Metanephros (tissue), 2 donors: ENCODE measurements at places on chromosomes 7 and 10. TPM values are rescaled to one million over a fixed set of nuclear protein-coding genes. Genes with fewer than 3 reads are reported as not detected.

C10orf105 gene
- 0.06 TPM for total RNA-seq

TLX1 gene
- not detected for total RNA-seq

PTPRE gene
- total RNA-seq: 17.3 TPM

SHTN1 gene
- 5.3 TPM for total RNA-seq

SUPV3L1 gene
- total RNA-seq: 27.9 TPM

NAT16 gene
- total RNA-seq: not detected

SEMA3A gene
- 17.3 TPM for total RNA-seq

SLC29A3 gene
- total RNA-seq: 4.6 TPM

FAM180A gene
- total RNA-seq: not detected

FZD1 gene
- total RNA-seq: 78.3 TPM

COPG2 gene
- total RNA-seq: 40.9 TPM

CCDC3 gene
- 9.2 TPM for total RNA-seq

CLDN4 gene
- 132 TPM for total RNA-seq

STARD3NL gene
- 46.3 TPM for total RNA-seq

AKR1B15 gene
- not detected for total RNA-seq

FBXL13 gene
- total RNA-seq: 3.2 TPM

GLI3 gene
- 17.5 TPM for total RNA-seq

STN1 gene
- total RNA-seq: 27.9 TPM

ACHE gene
- 25.6 TPM for total RNA-seq

HTRA1 gene
- 73.6 TPM for total RNA-seq

PALD1 gene
- total RNA-seq: 18.1 TPM

LRMDA gene
- total RNA-seq: 22.6 TPM

FLNC gene
- total RNA-seq: 190 TPM

C10orf67 gene
- total RNA-seq: 1.8 TPM
